ENCODE measurements at places on chromosomes 5 and 9. TPM values are rescaled to one million over a fixed set of nuclear protein-coding genes. Genes with fewer than 3 reads are reported as not detected.
A peak's percentile ranks its signal among the peaks of the same experiment; 100 is the strongest.

- H3K36me3 ChIP-seq, result peaks cover 29% of the 10 kb centered on the region
- H3K27me3 ChIP-seq, result no peaks in the 10 kb centered on the region
- H3K4me3 ChIP-seq, result no peak overlapping the region
- H3K4me1 ChIP-seq, result peaks cover 14% of the 10 kb centered on the region
- DNase-seq, result no peak
- H3K27ac ChIP-seq, result no peak overlapping the region
These were observed 132.9 kb upstream of the LMX1B start for GRCh38 chr9:126480813-126481212.

- H3K27ac ChIP-seq, result no peak overlapping the region
- H3K4me1 ChIP-seq, result no peaks in the 10 kb centered on the region
- H3K36me3 ChIP-seq, result no peaks in the 10 kb centered on the region
- no peaks in the 10 kb centered on the region for H3K27me3 ChIP-seq
- no peak for DNase-seq
These were observed 193.6 kb upstream of the VCAN start for GRCh38 chr5:83277953-83278352.

GRCh38 chr5:152437866-152438265, 32.8 kb upstream of the NMUR2 start:
- H3K36me3 ChIP-seq, result no peaks in the 10 kb centered on the region
- no peak overlapping the region for H3K27ac ChIP-seq
- no peak overlapping the region for H3K4me3 ChIP-seq
- DNase-seq, result no peak

DNA sequence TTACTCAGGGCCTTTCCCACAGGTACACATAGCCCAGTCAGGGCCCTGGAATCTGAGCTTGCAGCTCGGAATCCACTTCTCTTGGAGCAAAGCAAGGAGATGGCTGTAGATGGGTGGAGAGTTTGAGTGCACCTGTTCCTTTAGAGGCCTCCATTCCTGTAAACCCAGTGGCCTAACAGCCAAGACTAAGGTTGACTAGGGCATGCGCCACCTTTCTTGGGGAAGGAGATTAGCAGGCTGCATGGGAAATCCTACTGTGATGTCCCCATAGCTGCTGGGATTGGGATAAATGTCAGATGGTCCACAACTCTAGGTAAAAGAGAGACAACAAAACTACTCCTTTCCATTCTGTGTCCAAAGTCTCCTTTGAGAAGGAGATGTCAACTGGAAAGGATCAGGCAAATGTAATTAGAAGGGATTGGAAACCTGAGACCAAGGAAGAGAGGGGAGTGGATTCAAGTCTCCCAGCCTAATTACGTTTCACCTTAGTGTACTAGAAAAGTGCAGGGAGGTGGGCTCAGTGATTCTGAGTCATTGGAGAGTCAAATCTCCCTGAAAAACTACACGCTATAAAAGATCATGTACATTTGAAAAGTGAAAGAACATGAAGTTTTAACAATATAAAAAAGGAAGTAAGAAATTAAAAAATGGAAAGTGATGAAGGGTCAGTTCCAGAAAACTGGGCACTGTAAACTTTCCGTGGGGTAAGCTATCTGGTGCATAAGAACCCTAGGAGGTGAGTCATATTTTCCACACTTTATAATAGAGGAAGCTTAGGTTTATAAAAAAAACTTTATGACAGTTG, 104.2 kb downstream of the SEC61B start:
- no peaks in the 10 kb centered on the region for H3K36me3 ChIP-seq
- H3K4me3 ChIP-seq, result no peak overlapping the region
- no peak for DNase-seq
- no peak overlapping the region for H3K27ac ChIP-seq
- peaks cover 24% of the 10 kb centered on the region for H3K27me3 ChIP-seq

DNA sequence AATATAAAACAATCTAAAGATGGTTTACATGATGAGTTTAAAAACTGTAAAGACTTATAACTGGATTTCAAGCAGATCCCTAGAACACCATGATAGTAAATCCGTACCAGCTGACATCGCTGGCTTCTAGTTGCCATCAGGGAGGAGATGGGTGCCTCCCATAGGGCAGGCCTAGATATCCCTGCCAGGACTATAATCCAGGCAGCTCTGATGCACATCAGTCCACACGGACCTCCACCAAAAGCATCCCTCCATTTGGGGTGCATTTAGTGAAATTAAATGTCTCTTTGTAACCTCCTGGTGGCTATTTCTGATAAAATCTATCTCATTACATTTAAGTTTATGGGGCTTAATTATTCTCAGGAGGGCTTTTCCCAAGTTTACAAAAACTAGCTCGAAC, 45.8 kb downstream of the RETREG1 start:
- H3K27ac ChIP-seq, result no peak overlapping the region
- peaks cover 6% of the 10 kb centered on the region for H3K4me1 ChIP-seq
- peaks cover 4% of the 10 kb centered on the region for H3K36me3 ChIP-seq
- H3K4me3 ChIP-seq, result no peak overlapping the region

DNA sequence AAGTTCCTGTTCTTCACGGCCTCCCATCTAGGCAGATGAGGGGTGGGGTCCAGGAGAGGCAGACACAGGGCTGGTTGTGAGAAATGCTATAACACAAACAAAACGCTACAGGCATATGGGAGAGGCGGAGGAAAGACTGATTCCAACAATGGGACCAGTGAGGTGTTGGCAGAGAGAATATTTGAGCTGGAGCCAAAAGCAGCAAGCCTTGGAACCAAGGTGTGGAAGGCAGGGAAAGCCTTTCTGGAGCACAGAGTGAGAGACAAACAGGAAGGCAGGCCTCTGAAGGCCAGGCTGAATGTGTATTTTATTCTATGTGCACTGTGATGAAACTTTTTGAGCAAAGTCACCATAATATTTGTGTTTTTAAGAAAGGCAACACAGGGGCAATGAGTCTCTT, 2.9 kb downstream of the ATPSCKMT start:
- no peaks in the 10 kb centered on the region for H3K27me3 ChIP-seq
- DNase-seq, result no peak
- H3K4me3 ChIP-seq, result no peak overlapping the region
- H3K36me3 ChIP-seq, result peaks cover 13% of the 10 kb centered on the region
- peaks cover 28% of the 10 kb centered on the region for H3K4me1 ChIP-seq

DNA sequence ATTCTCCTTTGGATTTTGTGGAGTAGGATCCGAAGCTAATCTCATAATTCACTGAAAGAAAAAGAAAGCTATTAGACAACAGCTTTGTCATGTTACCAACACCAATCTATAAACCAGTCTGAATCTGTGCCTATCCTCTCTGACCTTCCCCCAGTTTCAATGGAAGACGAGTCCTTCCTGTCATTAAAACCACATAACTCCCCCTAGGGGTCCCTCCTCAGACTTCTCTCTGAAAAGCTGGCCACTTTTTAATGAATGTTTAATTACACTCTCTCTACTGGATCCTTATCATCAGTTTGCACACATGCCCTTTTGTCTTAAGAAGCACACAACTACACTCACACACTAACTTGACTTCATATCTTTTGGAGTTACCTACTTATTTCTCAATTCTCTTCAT, 98.0 kb upstream of the TSLP start:
- no peak overlapping the region for H3K27ac ChIP-seq
- H3K27me3 ChIP-seq, result peaks cover 3% of the 10 kb centered on the region
- no peaks in the 10 kb centered on the region for H3K36me3 ChIP-seq
- H3K4me1 ChIP-seq, result no peaks in the 10 kb centered on the region
- no peak for DNase-seq

GRCh38 chr5:154520861-154521453, 42.9 kb upstream of the HAND1 start:
- H3K4me3 ChIP-seq, result no peak overlapping the region
- no peak for DNase-seq
- no peaks in the 10 kb centered on the region for H3K36me3 ChIP-seq
- H3K27me3 ChIP-seq, result peaks cover 47% of the 10 kb centered on the region
- H3K27ac ChIP-seq, result no peak overlapping the region

- peak overlapping the region; percentile 85 for H3K4me3 ChIP-seq
- H3K4me1 ChIP-seq, result peaks cover 70% of the 10 kb centered on the region
- H3K27ac ChIP-seq, result peak overlapping the region; percentile 97
These were observed 2.1 kb downstream of the ANXA1 start for GRCh38 chr9:73153793-73154227.

CLIC3 gene
- total RNA-seq, result 3.8 TPM

PCDHA10 gene
- not detected for total RNA-seq

LRRC26 gene
- not detected for total RNA-seq

TYRP1 gene
- total RNA-seq, result not detected

ARHGEF39 gene
- total RNA-seq, result 21.1 TPM

ARSI gene
- total RNA-seq, result not detected
